ENCODE measurements at places on chromosomes 2 and 18.

DNA sequence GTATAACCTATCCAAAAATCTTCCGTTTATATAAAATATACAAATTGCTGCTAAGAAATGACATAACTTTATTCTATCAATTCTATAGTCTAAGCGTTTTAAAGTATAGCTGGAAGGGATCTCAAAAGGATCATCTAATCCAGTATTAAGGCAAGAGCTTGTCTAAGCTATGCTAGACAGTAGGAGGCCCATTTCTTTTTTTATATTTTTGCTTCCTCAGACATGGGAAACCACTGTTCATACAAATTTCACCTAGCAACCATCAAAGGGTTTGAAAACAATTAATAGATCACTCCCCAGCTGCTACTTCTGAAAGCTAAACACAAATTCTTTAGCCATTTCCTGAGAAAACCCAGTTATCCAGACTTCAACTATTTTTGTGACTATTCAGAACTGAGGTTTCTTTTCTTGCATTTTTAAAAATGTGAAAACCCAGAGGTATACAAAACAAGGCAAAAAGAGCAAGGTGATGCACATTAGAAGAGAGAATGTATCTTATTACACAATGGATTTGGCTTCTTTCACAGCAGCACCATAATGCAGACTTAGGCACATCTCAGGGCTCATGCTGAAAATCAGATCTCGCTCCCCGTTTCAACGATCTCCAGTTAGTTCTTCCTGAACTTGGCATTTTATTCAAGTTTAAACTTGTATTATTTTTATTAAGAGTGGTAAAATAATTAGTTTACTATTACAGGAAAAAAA lies 274.4 kb downstream of the LRP1B start:
- DNase-seq: no peak

DNA sequence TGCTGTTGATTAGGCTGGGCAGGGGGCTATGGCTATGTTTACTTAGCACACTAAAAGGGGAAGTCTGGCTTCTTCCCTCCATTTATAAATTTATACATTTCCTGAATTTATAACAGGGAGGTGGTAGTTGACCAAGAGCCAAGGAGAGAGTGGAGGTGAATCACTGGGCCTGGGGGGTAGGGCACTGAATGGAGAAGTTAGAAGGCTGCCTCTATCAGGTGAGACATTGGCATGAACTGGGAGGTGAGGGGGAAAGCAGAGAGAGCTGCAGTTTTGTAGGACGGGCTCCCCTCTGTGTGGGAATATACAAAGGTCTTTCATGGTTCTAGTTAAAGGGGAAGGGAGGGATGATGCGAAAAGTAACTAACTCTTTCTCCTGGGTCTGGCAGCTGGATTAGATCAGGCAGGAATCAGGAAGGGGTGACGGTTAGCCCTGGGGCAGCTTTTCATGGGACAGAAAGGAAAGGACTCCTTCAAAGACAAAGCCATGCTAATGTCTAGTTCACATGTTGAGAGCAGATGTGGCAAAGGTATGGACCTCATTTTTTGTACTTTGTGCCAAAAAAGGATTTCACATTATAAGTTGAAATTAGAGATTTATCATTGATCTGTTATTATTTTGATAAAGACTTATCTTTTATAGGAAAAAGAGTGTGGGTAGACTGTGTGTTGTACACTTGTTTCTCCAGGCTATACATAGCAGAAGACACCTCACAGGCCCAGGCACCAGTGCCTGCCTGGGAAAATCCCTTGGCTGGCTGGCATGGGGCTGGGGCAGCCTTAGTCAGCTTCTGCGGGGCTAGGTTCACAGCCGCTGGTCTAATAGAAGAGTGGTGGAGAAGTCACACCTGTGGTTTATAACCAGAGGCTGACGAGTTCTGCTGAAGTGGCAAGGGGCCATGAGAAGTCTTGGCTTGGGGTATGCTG lies 158.7 kb downstream of the CLIP4 start:
- DNase-seq: no peak

DNA sequence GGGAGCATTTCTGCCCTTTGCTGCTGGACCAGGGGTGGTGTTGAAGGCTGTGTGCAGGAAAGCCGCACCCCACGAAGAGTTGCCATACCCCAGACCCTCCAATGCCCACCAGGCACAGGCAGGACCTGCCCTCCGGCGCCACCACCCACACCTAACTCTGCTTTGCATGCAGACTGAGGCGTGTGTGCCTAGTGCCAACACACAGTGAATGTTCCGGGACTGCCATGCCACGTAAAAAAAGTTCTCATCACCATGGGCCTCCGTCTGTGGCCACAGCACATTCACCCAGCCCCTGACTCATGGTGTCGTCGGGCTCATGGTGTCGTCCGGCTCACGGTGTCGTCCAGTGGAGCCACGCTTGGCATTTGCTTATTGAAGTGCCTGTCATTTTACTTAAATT lies 184.9 kb upstream of the RAB6C start:
- DNase-seq: no peak

DNA sequence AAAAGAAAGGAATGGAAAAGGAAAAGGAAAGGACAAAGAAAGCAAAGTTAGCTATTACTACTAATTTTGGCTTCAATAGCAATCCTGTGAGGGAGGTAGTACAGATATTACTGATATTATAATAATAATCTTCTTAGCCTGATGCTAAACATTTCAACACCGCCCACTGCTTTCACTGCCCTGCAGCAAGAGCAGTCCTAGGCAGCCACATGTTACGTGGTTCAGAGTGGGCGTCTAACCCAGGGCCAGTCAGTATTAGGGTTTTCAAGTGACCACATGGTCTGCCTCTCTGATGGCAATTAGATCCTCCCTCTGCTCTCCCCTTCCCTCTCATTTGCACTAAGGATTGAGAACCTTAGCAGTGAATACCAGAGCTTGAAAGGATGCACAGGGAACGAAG lies 83.7 kb upstream of the ZNF397 start:
- no peak for DNase-seq

DNA sequence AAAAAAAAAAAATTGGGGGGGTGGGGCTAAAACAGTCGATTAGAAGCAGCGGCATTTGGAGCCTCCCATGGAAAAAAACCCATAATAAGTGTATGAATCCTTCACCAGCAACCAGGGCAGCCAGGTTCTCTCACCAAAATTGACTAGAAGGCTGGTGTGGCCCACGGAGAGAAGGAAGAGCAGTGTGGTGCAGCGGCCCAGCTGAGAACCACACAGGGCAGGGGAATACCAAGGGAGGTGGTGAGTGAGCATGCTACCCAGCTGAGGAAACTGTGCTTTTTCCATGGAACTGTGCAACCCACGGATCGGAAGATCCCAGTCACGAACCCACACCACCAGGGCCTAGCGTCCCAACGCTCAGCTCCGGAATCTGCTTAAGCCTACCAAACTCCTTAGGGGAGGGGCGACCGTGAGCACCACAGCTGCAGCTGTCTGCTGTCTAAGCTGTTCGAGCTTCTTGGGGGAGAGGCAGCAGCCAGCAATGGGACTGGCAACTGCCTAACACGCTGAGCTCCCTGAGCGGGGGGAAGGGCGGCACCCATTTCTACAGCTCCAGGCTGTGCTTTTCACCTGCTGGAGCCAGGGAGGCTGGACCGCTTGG lies 1037.2 kb upstream of the ACVR2A start:
- DNase-seq: no peak

GRCh38 chr2:134079373-134079772 lies 174.5 kb upstream of the MGAT5 start:
- DNase-seq: no peak

- no peak for DNase-seq
These were observed 73.7 kb upstream of the ZNF516 start for GRCh38 chr18:76568731-76569130.

- DNase-seq: no peak
These were observed 356.6 kb upstream of the CELF4 start for GRCh38 chr18:37922162-37922561.

DNA sequence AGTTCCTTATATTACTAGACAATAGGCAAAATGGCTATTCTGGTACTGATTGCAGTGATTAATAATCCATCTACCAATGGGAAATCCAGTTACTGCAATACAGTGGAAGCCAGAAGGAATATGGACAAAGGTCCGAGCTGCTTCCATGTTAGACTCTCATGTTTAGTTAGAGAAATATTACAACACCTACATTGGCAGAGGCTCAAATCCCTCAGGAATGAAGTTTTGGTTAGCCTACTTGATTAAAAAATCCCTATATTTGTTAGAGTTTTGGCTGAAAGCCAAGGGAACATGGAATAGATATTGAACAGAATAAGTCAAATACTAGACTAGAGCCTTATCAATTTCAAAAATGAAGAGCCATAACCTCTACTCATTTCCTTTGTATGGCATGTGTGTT lies 48.5 kb downstream of the ARL6IP6 start:
- DNase-seq: no peak

DNA sequence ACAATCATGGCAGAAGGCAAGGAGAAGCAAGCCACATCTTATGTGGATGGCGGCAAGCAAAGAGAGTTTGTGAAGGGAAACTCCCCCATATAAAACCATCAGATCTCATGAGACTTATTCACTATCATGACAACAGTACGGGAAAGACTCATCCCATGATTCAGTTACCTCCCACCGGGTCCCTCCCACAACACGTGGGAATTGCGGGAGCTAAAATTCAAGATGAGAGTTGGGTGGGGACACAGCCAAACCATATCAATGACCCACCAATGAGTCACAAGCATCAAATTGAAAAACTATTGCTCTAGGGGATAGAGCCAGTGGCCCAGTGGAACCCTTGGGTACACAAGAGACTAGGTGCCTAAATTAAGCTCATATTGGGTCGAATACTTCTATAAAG lies 157.4 kb downstream of the FBXO15 start:
- no peak for DNase-seq

GRCh38 chr18:2897448-2898185 lies 50.8 kb downstream of the EMILIN2 start:
- no peak for DNase-seq

DNA sequence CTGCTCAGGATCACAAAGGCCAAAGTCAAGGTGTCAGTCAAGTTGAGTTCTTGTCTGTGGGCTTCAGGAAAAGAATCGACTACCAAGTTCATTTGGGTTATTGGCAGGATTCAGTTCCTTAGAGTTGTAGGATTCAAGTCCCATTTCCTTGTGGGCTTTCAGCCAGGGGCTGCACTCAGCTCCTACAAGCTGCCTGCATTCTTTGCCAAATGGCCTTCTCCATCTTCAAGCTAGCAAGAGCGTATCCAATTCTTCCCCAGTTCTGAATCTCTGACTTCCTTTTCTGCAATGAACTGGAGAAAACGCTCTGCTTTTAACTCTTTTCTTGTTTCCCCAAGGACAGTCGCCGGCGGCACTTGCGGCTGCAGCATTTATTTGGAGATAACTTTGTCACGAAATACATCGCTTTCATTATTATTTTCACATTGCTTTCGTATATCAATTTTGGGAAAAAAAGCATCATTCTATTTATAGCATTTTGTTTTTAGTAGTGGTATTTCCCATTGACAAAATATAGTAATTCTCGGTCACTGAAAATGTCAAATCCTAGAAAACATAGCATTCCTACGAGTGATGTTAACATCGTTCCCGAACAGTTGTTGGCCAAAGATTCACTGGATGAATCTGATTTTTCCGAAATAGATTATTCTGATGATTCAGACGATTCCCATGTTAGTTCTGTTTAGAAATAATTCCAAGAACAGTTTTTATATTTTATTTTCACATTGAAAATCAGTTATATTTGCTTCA lies 59.6 kb upstream of the SERPINE2 start:
- DNase-seq: no peak

GRCh38 chr2:211248841-211249240 lies 692.4 kb downstream of the CPS1 start:
- DNase-seq: no peak

GRCh38 chr2:18402-19271 lies 27.7 kb downstream of the FAM110C start:
- DNase-seq: no peak

DNA sequence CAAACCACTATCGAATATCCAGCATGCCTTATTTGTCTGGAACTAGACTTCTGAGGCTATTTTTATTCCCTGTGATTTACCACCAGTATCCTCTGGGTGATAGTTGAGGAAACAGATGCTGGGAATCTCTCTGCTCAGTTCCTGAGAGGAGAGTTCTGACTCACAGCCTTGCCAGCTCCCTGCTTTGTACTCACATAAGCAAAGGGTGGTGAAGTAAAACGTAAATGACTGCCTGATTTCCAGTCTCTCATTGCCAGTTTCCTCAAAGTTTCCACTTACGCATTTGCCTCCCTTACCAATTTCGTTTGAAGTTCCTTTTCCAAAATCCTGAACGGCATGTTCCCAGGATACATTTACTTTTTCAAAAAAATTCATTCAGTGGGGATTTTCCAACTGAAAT lies 69.2 kb upstream of the HNRNPA3 start:
- DNase-seq: peak; percentile 61

GRCh38 chr2:107132070-107132469 lies 246.1 kb upstream of the ST6GAL2 start:
- no peak for DNase-seq

- no peak for DNase-seq
These were observed 236.5 kb downstream of the DSEL start for GRCh38 chr18:67279988-67280387.

- DNase-seq: no peak
These were observed 310.8 kb upstream of the MGAT5 start for GRCh38 chr2:133943108-133943507.

- no peak for DNase-seq
These were observed 419.3 kb downstream of the SPAG16 start for GRCh38 chr2:213703406-213704098.

GRCh38 chr18:79046522-79046921 lies 22.7 kb upstream of the ATP9B start:
- no peak for DNase-seq

GRCh38 chr2:73718851-73719621 lies 18.1 kb downstream of the TPRKB start:
- no peak for DNase-seq

- DNase-seq: no peak
These were observed 50.0 kb downstream of the SH3RF3 start for GRCh38 chr2:109178968-109179367.

DNA sequence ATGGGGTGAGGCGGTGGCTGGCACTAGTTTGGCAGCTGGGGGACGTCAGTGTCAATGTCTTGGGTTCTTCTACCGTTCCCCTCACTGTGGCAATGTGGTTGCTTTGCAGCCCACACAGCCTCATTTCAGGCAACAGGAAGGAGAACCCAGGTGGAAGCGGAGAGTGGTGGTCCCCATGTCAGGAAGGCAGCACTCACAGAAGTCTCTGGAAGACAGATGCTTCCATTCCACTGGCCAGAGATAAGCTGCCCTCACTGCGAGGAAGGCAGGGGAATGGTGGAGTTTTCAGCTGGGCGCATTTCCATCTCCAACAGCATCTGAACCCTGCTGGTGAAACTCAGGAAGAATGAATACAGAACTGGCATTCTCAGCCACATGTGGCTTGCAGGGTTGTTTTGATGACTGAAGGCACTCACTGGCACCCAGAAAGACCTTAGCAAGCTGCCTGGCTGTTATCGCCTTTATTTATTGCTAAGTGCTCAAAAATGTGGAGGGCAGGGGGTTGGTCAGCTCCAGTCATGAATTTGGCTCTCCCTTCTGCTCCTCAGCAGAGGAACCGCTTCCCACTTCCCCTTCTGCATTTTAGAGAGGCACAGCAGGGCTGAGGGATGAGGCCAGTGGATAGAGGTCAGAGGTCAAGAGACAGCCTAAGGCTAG lies 19.4 kb downstream of the KCNIP3 start:
- peak; percentile 68 for DNase-seq
